ENCODE measurements at places on chromosomes 16 and 17.

DNA sequence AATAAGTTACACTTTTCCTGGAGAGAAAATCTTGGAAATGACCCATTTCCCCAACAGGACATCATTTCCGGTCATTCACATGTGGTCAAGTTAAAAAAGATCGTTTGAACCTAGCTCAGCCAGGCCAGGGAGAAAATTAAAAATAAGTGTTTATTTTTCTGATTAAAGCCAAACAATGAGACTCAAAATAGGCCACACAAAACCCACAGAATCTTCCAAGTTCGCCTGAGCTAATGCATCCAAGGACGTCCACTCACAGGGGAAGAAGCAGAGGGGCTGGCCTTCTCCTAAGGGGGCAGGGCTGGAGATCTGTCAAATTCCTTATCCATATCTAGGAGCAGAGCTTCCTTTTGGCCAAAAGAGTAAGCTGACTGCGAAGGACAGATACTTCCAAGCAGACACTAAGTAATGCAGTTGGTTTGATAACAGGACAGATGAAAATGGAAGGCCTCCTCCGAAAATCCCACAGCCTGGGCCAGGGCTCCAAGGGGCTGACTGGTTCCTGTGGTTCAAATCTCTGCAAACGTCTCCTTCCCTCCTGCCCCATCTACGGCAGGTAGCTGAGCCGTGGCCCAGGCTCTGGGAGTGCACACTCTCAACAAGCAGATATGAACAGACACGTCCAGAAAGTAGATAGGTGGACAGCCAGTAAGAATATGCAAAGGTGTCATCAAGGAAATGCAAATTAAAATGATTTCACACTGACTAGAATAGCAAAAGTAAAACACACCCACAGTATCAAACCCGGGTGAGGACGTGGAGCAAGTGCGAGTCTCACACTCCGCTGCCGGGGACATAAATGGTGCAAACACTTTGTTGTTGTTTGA lies 98.5 kb downstream of the MRM3 start:
- no peak for DNase-seq

DNA sequence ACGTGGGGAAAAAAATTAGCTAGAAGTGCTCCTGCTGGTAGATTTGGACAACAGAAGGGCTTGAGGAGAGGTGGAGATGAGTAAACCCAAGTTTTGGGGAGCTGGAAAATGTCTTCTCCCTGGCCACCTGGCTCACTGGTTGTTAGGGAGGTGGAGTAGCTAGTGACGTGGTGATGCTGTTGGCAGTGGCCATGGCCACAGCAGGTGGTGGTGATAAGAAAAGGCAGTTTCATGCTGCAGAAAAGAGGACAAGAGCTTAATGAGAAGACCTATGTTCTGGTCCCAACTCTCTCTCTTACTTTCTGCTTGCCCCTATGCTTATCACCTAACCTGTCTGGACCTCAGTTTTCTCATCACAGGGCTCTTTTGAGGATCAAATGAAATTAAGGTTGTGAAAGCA lies 223.5 kb upstream of the N4BP1 start:
- DNase-seq = no peak

DNA sequence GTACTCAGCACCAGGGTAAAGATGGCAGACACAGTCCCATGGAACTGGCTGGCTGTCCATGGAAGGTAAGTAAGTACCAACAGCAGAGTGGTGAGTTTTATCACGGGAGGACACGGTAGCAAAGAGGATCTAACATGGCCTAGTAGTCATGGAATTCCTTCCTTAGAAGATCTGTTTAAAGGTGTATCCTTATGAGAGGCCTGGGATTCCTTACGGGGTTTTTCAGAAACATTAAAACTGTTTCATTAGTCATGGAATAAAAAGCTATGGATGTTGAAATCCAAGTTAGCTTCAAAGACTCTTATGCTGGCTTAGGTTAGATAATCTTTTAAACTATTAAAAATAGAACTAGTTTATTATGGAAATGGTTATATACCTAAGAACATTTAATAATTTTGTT lies 7.4 kb downstream of the FTO start:
- no peak for DNase-seq

- DNase-seq = no peak
Measured at GRCh38 chr17:62995377-62995885, 29.4 kb downstream of the TANC2 start.

DNA sequence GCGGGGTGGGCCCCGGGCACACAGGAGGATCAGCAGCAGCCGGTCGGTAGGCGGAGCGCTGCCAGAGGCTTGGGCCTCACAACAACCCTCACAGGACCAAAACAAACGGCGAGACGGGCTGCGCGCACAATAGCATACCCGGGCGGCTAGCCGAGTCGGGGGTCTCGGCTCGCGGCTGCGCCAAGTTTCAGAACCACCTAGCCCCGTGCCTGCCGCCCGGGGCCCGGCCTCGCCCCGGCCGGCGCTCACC lies 732 bp downstream of the ULK2 start:
- peak; percentile 13 for DNase-seq

- DNase-seq = no peak
Measured at GRCh38 chr17:19752216-19753050, 4.3 kb upstream of the ALDH3A1 start.
